ENCODE measurements at places on chromosomes 11 and 22.

DNA sequence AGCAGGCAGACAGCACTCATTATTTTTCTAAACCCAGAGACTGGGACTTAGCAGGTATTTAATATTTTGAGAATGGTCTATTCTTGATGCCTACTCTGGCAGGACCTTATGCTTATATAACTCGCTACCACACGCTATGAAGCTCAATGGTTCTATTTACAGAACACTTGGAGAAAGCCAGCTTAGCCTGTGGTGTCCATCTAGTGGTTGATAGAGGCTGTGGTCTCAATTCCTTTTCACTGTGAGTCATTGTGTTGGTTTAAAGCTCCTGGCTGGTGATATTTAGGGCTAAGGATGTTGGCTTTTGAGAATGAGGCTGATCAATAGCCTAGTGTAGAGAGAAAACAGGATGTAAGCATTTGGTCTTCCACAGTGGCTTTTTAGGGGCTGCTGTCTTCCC, 206.4 kb downstream of the DBX1 start:
- no peak for DNase-seq

- DNase-seq: no peak
Measured at GRCh38 chr11:102469196-102469821, 16.7 kb upstream of the TMEM123 start.

GRCh38 chr22:36129071-36129470, 31.5 kb downstream of the APOL3 start:
- DNase-seq: no peak

DNA sequence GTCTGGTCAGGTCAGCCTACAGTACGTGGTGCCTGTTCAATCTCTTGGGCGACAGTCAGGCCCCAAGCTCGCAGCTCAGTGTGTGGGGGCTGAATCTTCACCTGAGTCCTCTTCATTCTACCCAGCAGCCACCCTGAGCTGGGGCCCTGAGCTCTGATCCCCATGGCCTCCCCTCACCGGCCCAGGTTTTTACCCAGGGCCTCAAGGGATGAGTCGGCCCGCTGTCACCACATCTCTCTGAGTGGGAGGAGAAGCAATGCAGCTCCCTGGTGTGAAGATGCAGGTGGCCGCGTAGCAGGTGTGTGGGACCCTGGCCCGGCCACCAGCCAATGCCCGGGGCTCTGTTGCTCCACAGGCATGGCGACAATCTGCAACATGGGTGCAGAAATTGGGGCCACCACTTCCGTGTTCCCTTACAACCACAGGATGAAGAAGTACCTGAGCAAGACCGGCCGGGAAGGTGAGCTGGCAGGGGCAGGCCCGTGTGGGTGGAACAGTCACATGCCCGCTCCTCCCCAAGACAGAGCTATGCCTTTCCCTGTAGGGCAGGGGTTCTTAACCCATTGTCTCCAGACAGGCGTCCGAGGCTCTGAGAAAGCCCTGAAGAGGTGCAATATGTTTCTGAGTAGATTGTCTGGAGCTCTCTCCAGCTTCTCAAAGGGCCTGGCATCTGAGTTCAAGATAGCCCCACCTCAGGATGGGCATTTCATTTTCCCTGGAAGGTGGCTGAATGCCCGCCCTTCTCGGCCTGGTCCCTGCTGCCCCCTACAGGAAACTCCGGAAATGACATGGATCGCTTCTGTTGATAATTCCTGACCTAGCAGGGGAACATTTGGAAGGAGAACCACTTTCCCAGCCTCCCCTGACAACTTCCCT, 26.9 kb downstream of the POLR3H start:
- DNase-seq: peak; percentile 39

DNA sequence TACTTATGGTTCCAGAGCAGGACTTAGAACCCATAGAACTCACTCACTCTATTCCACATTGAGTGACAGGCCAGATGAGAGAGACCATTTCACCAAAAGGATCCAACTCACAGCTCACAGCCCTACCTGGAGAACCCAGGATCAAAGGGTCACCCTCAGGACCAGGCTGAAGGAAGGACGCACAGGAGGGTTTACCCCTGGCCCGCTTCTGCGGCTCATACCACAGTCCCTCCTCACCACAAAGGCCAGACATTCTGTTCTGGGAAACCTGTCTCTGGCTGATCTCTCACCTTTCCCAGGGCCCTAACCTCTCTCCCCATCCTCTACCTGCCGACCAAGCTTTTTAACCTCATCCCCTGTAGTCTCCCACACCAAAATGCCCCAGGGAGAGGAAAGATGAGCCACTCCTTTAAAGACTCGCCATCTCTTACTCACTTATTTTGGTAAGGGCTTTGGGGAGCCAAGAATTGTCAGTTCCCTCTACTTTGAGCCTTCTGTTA, 4.7 kb downstream of the FOSL1 start:
- DNase-seq: no peak

GRCh38 chr11:21968702-21969101, 224.2 kb upstream of the ANO5 start:
- no peak for DNase-seq

DNA sequence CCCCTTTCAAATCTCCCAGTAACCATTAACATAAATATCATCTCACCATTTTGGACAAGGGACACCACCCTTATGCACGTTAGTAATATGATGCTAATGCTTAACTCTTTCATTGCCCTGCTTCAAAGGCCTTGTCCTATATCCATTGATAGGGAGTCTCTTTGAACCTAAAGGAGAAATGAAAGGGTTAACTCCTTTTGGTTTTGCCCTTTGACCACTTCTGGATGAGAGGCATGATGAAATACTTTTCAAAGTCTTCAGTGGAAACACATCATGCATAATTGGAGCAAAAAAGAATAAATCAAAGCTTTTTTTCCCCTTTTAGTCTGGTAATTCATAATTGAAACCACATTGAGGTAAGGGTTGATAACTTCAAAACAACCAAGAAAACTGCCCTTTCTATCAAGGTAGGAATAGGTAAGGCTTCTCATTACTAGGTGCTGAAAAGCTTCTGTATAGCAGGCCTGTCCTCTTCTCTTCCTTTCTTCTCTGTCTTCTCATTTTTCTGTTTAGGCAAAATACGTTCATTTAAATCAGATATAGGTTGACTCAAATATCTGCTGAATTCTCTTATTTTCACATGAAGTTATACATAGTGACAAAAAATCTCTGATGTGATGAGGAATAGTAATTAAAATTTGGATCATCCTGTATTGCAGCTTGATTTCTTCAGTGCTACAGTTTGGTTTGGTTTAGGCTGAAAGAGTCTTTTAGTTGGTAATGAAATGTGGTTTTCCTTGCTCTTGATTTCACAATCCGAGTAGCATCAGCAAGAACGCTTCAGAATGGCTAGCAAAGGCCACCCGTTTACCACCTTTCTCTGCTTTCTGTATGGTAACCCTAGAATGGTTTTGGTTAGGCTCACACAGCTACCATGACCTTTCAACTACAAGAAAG, 94.8 kb downstream of the EXT2 start:
- DNase-seq: no peak

DNA sequence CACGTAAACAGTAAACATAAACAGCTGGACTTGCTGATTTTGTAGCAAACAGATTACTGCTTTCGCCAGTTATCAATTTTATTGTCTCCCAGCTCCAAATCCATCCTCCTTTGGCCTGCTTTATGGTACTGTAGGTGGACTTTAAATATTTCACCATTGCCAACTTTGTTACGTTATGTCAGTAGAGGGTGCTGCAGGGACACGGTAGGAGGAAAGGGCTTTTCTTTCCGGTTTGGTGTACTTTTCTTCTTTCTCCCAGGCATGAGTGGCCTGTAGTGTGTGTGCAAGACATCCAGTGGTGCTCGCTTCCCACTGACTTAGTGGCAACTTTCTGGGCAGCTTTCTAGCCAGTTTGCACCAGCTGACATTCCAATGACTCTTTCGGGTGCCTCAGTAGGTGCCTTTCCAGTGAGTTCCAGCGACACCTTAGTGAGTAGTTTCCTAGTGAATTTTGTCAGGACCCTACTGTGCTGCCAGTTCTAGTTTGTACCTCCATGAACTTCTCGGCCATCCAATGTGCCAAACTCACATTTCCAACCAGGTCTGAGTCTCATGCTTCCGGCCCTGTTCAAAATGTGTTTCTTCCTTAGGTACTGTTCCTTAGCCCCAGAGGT, 267.6 kb upstream of the TENM4 start:
- DNase-seq: peak; percentile 60

DNA sequence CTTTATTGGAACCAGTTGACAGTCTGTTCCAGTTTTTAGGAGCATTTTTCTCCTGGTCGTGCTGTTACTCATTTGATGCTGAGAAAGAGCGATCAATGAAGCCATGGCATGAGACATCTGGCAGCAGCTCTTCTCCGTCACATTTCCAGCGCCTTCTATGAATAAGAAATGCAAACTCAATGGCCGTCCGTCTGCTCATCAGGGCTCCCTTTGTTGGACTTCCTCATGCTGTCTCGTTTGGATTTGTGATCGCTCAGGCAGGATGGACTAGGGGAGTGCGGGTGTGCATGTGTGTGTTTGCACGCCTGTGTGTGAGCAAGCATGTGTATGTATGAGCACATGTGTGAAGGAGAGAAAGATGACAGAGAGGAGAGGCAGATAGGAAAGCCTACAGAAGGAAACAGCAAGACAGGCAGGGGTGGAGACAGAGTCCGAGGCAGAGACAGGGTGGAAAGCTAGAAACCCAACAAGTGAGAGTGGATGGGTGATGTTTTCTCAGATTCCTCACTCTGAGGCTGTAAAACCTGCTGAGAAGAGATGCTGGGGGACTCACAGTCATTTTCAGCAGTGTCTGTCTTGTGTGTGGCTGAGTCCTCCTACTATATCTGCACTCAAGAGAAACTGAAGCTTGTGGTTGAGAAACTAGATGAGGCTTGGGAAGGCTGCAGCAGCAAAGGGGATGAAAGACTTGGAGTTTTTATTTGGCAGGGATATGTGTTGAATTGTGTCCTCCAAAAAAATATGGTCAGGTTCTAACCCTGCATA, 56.0 kb upstream of the CLMP start:
- DNase-seq: no peak

GRCh38 chr11:63769714-63770455, 1.3 kb upstream of the ZFTA start:
- DNase-seq: no peak

DNA sequence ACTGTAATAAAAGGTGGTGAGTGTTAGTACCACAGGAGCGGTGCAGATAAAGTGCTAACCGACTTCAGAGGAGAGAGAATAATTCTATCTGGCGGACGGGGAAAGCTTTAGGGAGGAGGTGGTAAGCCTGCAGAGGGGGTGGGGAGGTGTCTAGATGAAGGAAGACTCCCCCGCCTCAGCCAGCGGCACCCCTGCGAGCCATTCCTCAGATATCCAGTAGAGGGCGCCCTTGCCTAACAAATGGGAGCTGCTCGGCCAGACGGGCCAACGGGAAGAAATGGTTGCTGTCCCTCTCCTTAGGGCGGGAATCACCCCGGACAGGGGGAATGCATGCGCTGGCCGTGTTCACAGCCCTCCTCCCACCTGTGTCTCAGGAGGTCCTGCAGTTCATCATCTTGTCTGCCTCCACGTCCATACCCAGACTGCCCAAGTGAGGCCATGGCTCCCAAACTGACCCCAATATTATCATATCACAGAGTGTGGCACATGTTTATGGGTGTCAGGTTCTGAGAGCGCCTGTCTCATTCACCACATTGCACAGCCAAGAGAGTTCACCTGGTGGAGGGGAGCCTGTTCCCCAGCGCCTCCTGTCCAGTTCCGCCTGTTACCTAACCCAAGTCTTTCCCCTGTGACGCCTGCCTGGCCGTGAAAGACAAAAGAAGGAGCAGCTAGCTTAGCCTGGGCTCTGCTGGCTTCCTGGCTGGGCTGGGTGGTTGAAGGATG, 85.5 kb downstream of the ST3GAL4 start:
- peak; percentile 71 for DNase-seq

DNA sequence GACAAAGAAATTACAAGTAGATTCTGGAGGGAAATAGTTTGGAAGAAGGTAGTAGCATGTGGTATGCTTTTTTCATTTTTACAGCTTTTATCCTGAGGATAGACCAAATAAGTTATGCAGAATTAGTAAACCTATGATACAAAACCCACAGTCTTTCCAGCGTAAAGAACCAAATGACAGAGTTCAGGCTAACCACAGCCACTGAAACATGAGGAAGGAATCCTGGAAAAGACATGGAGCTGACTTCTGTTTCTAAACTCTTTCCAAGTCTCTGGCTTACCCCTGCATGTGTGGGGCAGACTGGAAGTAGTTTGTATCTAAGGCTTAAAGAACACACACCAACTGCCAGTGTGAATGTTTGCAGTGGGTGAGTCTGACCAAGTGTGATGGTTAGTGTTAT, 258.4 kb upstream of the TENM4 start:
- DNase-seq: no peak

GRCh38 chr11:63621071-63621470, 6.8 kb upstream of the PLAAT3 start:
- DNase-seq: no peak

DNA sequence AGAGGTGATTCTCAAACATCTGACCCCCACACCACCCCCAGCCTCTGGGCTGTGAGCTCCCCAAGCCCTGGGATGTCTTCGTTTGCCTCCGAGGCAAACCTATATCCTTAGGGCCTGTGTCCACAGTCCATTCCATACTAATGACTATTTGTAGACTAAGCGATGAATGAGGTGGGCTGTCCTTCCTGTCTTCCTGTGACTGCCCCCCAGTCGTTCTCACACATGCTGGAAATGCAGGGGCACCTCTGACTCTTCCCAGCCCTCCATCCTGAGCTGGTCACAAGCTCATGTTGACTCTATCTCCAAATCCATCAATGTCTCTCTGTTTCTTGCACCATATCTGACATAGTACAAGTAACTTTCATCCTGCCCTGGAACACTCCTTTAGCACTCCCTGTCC, 4.8 kb downstream of the ATG16L2 start:
- DNase-seq: no peak

- DNase-seq: peak; percentile 67
Measured at GRCh38 chr11:110199184-110199981, 97.0 kb downstream of the RDX start.

- DNase-seq: no peak
Measured at GRCh38 chr11:14124350-14124749, 161.8 kb downstream of the SPON1 start.

GRCh38 chr22:26281941-26282340, 112.7 kb downstream of the SEZ6L start:
- DNase-seq: no peak

- DNase-seq: no peak
Measured at GRCh38 chr11:121763526-121763925, 310.8 kb upstream of the SORL1-AS1 start.

GRCh38 chr22:45630436-45630835, 41.2 kb upstream of the ATXN10 start:
- DNase-seq: no peak

DNA sequence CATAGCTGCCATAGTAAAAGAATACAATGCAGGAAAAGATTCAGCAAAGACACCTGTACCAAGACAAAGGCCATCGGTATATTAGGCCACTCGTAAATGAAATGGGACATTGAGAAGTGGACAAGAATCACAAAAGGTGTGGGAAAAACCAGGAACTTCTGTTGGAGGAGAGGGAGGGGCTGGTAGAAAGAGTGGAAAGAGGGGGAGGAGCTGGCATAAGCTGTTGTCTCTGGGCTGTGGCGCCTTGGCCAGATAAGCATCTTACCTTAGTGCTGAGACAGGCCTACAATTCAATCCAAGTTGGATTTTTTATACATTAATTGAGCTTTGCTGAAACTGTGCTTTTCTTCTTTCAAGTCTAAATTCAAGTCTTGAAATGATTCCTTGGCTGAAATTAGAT, 37.1 kb downstream of the ZNF202 start:
- DNase-seq: no peak

Measured in HAP-1 (cell line).